Activated naive CD8-positive, alpha-beta T cell treated with anti-CD3 and anti-CD28 coated beads for 36 hours (primary cell): ENCODE measurements at places on chromosomes 3 and 15. TPM values are rescaled to one million over a fixed set of nuclear protein-coding genes. Genes with fewer than 3 reads are reported as not detected.
A peak's percentile ranks its signal among the peaks of the same experiment; 100 is the strongest.

- H3K36me3 ChIP-seq = no peaks in the 10 kb centered on the region
- no peak overlapping the region for H3K27ac ChIP-seq
- no peak for DNase-seq
- H3K27me3 ChIP-seq = peaks cover 4% of the 10 kb centered on the region
- H3K4me1 ChIP-seq = peaks cover 4% of the 10 kb centered on the region
Measured at GRCh38 chr3:126545544-126545943, 13.2 kb downstream of the C3orf22 start.

DNA sequence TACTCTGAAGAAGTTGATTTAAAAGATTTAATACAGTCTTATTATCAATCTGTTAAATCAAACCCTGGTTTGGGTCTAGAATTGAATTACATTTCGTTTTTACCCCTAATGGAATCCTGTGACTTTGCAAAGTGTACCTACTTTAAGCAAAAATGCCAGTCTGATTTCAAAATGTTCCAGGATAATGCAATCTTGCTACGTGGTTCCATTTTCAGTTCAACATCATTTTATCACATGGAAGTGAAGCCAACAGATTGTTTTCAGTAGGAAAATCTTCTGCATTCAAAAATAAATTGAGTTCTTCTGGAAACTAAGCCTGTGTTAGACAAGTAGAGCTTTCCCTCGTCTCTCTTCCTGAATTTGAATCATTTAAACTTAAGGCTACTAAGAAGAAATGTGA lies 356.4 kb downstream of the CHST2 start:
- no peak for DNase-seq
- no peaks in the 10 kb centered on the region for H3K27me3 ChIP-seq
- peaks cover 6% of the 10 kb centered on the region for H3K4me1 ChIP-seq
- H3K36me3 ChIP-seq = no peaks in the 10 kb centered on the region
- no peak overlapping the region for H3K4me3 ChIP-seq

The ARIH1 gene
- total RNA-seq = 152 TPM

GRCh38 chr3:134356411-134357040 lies 17.7 kb downstream of the AMOTL2 start:
- no peaks in the 10 kb centered on the region for H3K36me3 ChIP-seq
- no peak overlapping the region for H3K27ac ChIP-seq
- H3K27me3 ChIP-seq = peaks cover 3% of the 10 kb centered on the region
- H3K4me3 ChIP-seq = no peak overlapping the region

DNA sequence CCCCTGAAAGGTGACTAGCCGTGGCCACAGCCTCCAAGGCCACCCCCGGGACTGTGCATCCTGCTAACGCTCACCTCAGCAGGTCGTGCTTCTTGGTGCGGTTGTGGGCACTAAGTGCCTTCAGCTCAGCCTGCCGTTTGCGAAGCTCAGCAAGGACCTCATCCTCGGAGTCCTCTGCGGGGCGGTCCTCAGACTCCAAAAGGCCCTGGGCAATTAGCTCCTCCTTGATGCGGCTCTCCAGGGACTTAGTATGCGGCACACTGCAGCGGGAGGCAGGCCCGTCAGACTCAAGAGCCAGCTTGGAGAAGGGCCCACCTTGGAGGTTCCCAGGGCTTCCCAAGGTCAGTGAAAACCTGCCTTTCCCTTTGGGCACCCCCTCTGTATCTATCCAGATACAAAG lies 8.3 kb downstream of the TADA3 start:
- H3K27me3 ChIP-seq = no peaks in the 10 kb centered on the region
- no peak for DNase-seq

The NUTM1 gene
- not detected for total RNA-seq

GRCh38 chr3:55014906-55015305 lies 87.0 kb upstream of the LRTM1 start:
- no peaks in the 10 kb centered on the region for H3K27me3 ChIP-seq
- no peaks in the 10 kb centered on the region for H3K36me3 ChIP-seq
- H3K27ac ChIP-seq = no peak overlapping the region
- no peak for DNase-seq

DNA sequence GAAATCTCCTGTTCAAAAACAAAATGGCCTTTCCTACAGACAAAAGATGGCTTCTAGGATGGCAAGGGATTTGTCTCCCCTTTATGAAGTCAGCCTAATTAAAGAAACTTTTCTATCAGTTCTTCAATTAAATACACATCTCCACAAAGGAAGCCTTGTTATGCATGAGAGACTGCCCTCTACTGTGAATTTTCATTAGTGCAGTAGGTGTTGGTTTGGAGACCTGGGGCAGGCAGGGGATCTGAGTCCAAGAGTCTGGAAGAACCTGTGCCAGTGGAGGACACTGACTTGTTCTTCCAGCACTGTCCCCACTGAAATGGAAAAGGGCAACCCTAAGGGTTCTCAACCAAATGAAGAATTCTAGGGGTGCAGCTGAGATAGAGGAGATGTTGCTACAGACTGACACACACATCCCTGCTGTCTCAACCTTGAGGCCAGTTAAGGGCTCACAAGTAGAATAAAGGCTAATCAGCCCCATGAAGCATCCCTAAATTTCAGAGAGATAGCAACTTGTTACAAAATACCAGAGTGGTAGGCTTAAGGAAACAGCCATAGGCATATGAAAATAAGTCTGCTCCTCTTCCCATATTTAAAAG lies 174.0 kb upstream of the PRICKLE2 start:
- H3K27me3 ChIP-seq = no peaks in the 10 kb centered on the region
- H3K27ac ChIP-seq = no peak overlapping the region
- no peaks in the 10 kb centered on the region for H3K36me3 ChIP-seq
- no peaks in the 10 kb centered on the region for H3K4me1 ChIP-seq

- peak overlapping the region; percentile 42 for H3K4me3 ChIP-seq
Measured at GRCh38 chr3:194140520-194141414, 4.8 kb downstream of the HES1 start.

- H3K4me1 ChIP-seq = no peaks in the 10 kb centered on the region
- peaks cover under 1% of the 10 kb centered on the region for H3K27me3 ChIP-seq
- no peak for DNase-seq
- H3K4me3 ChIP-seq = no peak overlapping the region
- H3K27ac ChIP-seq = no peak overlapping the region
Measured at GRCh38 chr15:79067072-79067833, 23.3 kb downstream of the RASGRF1 start.
